AG09309 (cell line): ENCODE measurements at places on chromosomes 2 and 18.

GRCh38 chr2:105790461-105791149 lies 45.9 kb downstream of the NCK2 start:
- no peak for DNase-seq

DNA sequence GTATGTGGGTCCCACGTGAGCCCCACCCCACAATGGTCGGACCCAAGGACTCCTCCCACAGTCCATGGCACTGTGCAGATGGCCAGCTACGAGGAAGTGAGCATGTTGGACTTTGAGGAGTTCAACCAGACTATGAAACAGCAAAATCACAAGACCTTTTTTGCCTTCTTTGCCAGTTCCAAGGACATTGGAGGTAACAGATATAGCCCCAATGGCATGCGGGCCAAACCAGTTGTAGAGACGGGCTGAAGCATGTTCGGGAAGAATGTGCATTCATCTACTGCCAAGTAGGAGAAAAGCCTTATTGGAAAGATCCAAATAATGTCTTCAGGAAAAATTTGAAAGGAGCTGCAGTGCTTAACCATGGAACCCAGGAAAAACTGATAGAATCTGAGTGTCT lies 12.6 kb downstream of the DNER start:
- no peak for DNase-seq

DNA sequence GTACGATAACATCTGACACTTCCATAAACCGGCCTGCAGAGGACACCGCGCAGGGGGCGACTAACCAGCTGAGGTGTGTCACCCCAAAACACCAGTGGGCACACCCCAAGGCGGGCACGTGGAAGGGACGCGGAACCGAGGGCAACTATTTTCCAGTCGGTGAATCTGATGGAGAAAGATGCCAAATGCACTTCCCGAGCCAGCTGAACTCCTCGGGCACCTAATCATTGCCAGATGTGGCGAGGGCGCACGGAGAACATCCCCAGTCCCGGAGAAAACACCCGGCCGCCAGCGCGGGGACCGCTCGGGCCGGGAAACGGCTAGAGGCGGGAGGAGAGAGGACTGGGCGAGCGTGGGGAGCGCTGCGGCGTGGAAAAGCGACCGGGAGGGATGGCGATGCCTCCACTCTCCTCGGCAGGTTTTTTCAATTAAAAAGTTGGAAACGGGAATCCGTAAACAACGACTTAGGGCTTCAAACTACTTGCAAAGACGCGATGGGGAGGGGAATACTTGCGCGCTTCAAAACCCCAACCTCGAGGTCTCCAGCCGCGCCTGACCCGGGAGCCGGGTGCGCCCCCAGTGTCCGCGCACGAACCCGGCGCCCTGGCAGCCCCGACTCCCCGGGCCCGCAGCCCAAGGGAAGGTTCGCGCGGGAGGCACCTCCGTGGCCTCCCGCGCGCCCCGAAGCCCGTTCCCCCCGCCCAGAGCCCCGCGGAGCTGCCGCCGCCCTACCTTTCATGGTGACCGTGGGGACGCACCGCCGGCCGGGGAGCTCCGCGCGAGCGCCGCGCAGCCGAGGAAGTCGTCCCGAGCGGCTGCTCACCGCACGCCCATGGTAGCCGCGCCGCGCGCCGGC lies 497 bp downstream of the COLEC12 start:
- no peak for DNase-seq

- no peak for DNase-seq
These were observed 50.8 kb upstream of the KIF5C start for GRCh38 chr2:148824190-148824589.

- DNase-seq = no peak
These were observed 49.7 kb downstream of the PDCL3 start for GRCh38 chr2:100612388-100613000.

DNA sequence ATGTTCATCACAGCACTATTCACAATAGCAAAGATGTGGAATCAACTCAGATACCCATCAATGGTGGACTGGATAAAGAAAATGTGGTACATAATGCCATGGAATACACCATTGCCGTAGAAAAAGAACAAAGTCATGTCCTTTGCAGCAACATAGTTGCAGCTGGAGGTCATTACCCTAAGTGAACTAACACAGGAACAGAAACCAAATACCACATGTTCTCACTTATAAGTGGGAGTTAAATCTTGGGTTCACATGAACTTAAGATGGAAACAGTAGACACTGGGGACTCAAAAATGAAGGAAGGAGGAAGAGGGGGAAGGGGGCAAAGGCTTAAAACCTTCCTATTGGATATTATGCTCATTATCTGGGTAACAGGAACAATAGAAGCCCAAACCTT lies 228.1 kb upstream of the RAB6C start:
- DNase-seq = no peak
